Stimulated activated CD8-positive, alpha-beta memory T cell treated with anti-CD3 and anti-CD28 coated beads, Interleukin-4, amount 100 ng/mL, for 4 hours (primary cell): ENCODE measurements at places on chromosomes 5 and 9.

DNA sequence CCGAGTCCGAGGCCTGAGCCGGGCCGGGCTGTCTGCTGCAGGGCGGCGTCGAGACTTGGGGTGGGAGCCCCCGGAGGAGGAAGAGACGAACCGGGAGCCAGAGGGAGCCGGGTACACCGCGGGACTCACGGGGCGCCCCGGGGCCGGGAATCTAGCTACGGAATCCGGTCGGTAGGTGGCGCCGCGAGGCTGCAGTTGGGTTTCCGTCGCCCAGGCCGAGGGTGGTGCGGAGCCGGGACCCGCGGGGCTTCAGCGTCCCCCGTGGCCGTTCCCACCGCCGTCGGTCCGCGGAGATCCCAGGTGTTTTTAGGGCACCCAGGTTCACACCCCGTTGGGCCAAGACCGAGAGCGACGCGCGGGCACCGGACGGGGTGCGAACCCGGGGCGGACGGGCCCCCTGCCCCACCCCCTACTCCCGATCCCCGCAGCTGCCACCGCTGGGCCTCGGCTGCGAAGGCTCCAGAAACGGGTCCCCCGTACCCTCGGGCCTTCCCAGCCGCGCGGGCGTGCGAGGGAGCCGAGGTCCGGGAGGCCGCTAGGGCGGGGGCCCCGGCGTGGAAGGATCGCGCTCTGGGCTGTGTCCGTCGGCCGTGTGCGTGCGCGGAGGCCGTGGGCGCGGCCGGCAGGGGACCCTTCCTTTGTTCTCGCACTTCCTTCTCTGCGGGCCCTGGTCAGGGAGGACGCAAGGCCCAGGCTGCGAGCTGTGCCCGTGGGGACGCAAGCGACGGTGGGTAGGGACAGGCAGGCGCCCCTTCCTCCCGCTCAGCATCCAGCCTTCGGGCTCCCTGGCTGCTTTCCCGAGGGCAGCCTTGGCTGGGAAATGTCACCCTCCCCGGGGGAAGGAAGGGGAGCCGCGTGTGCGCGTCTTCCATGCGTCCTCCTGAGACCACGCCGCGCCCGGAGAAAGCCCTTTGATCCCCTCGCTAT, 146.6 kb downstream of the GAPVD1 start:
- DNase-seq, result peak; percentile 40

DNA sequence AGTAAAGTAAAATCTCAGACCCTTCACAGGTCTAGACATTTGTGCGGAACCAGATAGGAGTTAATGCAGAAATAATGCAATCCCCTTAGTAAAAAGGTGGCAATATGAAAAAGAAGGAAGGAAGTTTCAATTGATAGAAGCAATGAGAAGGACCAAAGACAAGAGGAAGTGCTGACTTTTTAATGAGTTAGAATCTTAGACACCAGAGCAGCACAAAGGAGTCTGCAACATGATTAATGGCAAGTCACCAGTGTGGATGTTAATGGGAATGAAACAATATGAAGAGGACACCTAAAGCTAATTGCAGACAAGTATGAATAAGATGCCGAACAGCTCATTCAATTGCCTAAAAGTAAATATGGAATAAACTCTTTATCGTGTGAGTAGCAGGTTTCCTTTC, 50.9 kb downstream of the MEGF9 start:
- DNase-seq, result no peak

GRCh38 chr9:82346040-82346439, 357.5 kb downstream of the SPATA31D1 start:
- DNase-seq, result no peak

DNA sequence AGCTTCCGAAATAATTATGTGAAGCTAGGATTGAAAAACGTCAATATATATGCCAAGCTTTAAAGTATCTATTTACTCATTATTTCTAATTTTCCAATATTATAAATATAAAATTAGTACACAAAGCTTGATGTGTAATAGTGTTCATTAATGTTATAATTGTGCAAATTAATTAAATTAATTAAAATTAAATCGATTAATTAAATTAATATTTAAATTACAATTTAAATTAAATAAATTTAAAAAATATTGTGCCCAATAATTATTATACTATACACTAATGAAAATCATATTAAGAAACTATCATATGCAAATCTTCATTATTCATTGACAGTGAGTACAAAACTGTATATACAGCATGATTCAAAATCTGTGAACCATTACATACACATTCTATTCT, 409.8 kb downstream of the FAM170A start:
- no peak for DNase-seq

DNA sequence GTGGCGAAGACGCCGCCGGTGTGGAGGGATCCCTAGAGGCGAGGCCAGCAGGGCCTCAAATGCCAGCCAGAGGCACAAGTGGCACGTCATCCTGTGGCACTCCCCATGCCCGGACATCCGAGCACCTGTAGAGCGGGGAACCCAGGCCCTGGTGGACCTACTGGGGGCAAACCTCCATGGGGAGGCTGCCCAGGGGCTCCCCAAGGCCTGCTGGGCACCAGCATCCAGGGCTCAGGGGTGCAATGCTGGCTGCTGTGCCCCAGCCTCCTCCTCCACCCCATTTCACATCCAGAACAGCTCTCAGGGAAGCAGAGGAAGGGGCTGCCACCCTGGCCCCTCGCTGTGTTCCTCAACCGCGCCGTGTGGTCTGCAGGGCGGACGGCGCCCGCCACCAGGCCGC, 43.5 kb downstream of the HK3 start:
- no peak for DNase-seq

- DNase-seq, result no peak
Measured at GRCh38 chr5:94784536-94785505, 166.4 kb downstream of the SLF1 start.

GRCh38 chr9:90996154-90997065, 194.8 kb downstream of the SYK start:
- DNase-seq, result no peak

- DNase-seq, result no peak
Measured at GRCh38 chr5:125093776-125094175, 347.3 kb upstream of the ZNF608 start.

DNA sequence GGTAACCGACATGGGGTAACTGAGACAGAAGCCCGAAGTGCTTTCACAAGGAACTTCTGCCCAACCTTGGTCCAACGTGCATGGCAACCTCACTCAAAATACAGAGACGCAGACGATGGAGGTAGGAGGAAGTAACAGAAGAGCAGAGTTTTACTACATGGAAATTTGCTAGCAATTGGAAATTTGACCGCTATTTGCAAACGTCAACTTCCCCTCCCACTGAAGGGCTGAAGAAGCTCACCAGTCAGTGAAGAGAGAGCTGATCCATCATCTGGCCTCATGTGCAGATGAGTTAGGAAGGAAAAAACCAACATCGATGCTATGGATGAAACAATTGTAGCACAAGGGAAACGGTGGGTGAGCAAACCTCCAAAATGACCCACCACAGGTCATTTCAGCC, 196.7 kb downstream of the RGS3 start:
- no peak for DNase-seq

DNA sequence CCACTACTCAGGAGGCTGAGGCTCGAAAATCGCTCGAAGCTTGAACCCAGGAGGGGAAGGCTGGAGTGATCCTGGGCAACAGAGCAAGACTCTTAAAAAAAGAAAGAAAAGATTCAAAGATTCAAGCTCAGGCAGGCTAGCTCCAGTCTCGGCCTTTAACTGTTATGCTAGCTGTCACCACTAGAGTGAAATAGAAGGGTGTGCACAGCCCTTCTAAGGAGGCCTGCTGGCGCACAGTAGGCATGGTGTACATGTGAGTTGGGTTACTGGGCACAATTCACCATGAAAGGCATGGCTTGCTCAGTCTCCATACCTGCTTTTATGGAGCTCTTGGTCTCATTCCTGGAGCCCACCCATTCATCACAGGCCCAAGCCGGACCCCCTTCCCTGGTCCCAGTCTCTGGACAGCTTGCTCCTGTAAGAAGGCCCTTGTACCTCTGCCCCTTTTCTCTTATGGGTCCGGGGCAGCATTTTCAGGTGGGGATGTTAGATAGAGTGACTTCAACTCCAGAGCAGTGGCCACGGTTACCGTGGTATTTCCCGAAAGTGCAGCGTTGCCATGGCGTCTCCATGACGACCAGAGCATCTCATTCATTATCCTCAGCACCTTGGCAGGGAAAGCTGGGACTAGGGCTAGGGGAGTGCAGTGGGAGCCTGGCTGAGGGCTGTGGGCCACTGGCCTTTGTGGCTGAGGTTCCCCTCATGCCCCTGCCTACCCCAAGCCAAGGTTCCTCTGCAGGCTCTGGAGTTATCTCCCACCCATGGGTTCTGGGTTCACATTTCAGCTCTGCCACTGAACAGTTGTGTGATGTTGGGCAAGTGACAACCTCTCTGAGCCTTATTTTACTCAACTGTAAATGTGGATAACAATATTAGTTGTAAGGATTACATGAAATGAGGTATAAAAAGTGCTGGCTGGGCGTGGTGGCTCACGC, 5.7 kb downstream of the NDST1 start:
- DNase-seq, result no peak

- DNase-seq, result no peak
Measured at GRCh38 chr5:127216898-127217675, 73.5 kb upstream of the MEGF10 start.

DNA sequence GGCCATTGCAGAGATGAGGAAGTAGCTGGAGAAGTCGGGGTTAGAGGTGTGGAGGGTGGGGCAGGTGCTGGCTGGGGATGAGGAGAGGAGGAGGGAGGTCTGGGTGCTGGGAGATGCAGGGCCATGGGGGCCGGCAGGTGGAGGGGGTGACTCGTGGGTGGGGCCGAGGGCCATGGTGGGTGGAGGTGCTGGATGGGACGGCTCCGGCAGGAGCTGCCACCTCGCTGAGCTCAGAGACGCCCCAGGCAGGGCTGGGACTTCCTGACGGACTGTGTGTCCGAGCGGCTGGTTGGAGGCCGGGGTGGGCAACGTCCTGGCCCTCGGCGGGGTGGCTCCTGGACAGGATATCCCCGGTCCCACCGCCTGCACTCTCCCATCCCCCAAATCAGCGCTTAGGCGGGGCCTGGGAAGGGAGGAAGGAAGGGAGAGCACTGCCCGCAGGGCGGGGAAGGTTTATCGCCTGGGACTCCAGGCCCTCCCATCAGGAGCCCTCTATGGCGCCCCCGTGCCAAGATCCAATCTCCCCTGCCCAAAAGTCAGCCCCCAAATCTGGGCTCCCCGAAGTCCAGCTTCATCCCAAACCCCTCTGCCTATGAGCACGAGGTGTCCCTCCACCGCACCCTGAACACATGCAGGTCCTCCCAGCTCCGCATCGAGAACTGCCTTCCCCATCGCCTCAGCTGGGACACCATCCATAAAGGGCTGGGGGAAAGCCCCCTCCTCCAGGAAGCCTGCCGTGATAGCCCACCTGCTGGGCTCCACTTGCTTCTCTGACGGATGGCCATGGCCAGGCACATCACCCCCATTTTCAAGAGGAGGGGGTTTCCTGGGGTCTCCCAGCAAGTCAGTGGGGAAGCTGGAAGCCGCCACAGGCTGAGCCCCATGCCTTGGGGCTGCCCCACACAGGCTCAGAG, 58.3 kb upstream of the NOTCH1 start:
- no peak for DNase-seq

- DNase-seq, result no peak
Measured at GRCh38 chr9:13503599-13503998, 224.1 kb upstream of the MPDZ start.

DNA sequence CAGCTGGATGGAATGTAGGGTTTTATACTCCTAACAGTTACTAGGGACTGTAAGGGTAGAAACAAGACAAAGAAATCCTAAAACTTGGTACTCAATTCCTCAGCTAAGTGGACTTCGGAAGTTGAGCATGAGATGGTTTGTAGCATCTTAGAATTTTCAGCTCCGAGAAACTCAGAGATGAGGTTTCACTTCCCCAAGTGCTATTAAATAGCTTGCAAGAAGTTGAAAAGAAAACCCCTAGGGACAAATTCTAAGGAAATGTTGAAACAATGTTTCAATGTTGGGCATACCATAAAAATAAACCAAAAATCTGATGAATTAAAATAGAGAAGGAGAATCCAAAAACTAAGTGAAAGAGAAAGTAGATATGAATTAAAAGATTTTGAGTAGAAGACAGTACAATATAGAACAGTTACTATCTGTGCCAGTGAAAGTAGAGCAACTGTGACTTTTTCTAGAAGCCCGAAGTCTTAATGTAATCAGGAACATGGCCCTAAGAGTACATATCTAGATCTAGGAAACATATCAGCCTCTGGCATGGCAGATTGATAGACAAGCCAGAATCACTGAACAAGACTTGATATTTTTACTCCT, 308.6 kb upstream of the RGMB start:
- no peak for DNase-seq

DNA sequence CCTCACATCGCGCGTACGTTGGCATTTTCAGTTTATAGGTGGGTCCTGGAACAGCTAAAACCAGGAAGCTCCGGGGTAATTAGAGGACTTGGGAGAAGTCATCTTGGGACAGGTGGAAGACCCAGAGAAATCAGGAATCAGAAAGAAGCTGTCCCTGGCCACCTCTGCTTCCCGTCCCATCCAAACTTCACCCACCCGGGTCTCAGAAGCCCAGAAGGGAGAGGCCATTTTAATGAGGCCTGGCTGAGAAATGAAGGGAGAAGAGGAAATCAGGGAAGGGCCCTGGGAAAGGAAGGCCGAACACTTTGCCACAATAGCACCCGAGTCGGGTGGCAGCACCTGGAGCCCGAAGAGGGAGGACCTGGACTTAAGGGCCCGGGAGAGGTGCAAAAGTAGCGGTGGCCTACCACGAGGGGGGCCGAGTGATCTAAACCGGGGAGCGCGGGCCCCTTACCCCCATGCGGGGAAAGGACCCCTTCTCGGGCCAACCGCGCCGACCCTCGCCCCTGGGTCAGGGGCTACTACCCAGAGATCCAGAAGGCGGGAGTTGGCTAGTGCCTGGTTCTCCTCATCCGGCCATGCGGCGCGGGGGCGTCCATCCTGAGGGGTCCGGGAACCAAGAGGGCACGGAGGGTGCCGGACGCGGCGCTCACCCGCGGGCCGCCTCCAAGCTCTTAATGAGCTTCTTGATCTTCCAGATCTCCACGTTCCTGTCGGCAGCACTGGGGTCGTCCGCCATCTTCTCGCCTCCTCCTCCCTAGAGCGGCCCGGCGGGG, 668 bp downstream of the ETF1 start:
- no peak for DNase-seq

DNA sequence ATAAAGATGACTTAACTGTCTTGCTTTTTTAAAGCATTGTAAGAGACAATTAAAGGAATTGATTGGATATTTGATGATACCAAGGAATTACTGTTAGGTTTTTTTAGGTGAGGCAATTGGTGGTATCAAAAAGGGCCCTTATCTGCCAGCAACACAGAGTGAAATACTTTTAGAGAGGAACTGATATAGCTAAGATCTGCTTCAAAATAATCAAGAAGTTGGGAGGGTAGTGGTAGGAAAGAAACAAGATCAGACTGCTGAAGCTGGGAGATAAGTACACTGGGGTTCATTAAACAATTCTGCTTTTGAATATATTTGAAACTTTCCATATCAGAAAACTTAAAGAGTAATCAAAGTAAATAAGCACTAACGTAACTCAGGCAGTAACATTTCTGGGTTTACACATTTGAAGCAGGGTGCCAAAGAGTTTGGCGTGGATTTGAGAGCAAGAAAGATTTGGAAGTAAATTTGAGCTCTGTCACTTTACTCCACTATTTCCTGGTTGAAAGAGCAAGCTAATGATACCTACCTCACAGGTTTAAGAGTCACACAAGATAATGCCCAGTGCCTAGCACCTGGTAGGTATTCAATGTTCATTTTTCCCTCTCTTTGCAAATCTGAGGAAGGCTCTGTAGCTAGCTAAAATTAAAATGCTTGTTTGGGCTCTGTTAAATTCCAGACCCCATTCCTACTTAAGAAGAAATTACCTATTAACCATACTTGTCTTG, 6.9 kb downstream of the ERMP1 start:
- no peak for DNase-seq

- DNase-seq, result no peak
Measured at GRCh38 chr9:128383007-128383753, 12.0 kb downstream of the URM1 start.
